ENCODE measurements at places on chromosomes 3 and 15. TPM values are rescaled to one million over a fixed set of nuclear protein-coding genes. Genes with fewer than 3 reads are reported as not detected.

DOCK3 gene
- 0.98 TPM for total RNA-seq

DNA sequence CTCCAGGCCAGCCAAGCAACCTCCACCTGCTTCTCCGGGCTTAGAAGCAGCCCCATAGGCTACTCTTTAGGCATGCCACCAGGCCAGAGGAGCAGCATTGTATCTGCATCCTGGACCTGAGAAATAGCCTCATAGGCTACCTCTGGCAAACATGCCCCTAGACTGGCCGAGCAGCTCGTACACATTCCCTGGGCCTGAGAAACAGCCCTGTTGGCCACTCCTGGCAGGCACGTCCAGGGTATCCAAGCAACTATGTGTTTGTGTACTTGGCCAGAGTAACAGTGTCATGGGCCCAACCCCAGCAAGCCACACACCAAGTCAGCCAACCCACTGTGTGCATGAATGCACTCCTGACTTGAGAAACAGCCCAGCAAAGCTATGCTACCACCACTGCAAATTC lies 498.7 kb upstream of the CDIN1 start:
- H3K27me3 ChIP-seq, result no peaks in the 10 kb centered on the region
- H3K36me3 ChIP-seq, result no peaks in the 10 kb centered on the region
- no peak overlapping the region for H3K27ac ChIP-seq
- no peak for DNase-seq
- no peaks in the 10 kb centered on the region for H3K4me1 ChIP-seq

DNA sequence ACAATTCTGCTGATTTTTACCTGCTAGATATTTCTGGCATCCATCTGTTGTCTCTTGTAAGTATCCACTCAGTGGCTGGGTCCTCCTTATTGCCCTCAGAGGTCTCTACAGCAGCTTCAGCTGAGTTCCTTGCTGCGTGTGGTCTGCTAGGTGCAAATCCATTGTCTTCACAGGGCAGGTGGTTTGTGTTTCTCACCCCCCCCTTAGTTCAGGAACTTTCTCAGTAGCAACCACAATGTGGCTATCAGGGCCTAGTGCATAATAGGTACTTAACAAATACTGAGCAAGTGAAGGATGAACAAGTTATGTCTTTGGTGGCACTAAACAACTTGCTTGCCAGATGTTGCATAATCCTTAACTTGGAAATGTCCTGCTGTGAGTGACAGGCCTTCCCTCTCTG lies 96.7 kb upstream of the KLHL25 start:
- H3K36me3 ChIP-seq, result no peaks in the 10 kb centered on the region
- no peak for DNase-seq
- H3K27ac ChIP-seq, result no peak overlapping the region
- H3K27me3 ChIP-seq, result no peaks in the 10 kb centered on the region
- H3K4me1 ChIP-seq, result no peaks in the 10 kb centered on the region

- no peaks in the 10 kb centered on the region for H3K36me3 ChIP-seq
- no peak for DNase-seq
- H3K27me3 ChIP-seq, result no peaks in the 10 kb centered on the region
- H3K27ac ChIP-seq, result no peak overlapping the region
- H3K4me1 ChIP-seq, result no peaks in the 10 kb centered on the region
- no peak overlapping the region for H3K4me3 ChIP-seq
Observed at GRCh38 chr3:99780749-99781148, 36.9 kb upstream of the CMSS1 start.

GRCh38 chr3:154164387-154164786 lies 43.2 kb downstream of the ARHGEF26 start:
- no peak for DNase-seq
- no peaks in the 10 kb centered on the region for H3K27me3 ChIP-seq
- H3K27ac ChIP-seq, result no peak overlapping the region
- H3K4me3 ChIP-seq, result no peak overlapping the region
- no peaks in the 10 kb centered on the region for H3K36me3 ChIP-seq
